ENCODE measurements at places on chromosomes 1 and 21.

DNA sequence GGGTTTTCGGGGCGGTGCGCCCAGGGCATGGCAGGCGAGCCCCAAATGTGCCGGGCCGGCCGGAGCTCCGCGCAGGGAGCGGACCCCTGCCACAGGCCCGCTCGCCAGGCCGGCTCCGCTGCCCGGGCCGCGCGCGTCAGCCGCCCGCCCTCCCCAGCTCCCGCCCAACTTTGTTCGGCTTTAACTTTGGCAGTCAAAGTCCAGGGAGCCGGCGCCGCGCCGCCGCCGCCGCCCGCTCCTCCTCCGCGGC is 488 bp downstream of the SLC35D1 start:
- DNase-seq, result peak; percentile 54

DNA sequence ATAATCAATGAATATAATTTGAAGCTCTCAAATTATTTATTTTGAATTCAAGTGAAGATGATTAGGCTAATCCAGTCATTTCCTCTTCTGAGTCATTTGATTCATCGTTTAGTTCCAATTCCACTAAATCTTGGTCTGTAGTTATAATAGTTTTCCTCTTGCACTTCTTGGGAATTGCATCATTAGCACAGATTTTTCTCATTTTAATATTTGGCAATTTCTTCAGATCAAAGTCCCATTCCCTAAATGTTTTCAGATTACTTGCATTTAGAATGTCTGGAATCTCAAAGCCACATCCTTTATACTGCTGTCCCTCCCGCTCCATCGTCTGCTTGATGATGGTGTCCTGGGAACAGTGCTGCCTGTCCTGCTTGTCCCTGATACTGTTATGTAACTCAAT is 43.5 kb downstream of the MAST2 start:
- no peak for DNase-seq

DNA sequence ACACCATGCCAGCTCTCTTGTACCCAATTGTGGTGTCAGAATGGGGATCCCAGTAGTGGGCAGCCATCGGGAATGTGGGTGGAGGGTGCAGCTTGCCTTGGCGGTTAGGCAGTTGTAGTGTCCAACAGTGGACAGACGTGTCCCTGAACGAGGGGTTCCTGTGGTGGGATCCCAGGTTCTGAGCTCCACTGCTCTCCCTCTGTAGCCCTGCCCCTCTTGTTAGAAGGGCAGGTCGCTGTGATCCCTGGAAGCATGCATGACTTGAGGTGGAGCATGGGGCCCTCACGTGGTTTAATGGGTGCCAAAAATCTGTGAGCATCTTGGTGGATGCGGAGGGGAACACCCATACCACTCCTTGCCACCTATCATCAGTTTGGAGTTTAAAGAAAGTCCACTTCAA is 4.3 kb downstream of the GALNT2 start:
- no peak for DNase-seq

GRCh38 chr1:180251526-180252305 is 21.7 kb downstream of the LHX4 start:
- no peak for DNase-seq

DNA sequence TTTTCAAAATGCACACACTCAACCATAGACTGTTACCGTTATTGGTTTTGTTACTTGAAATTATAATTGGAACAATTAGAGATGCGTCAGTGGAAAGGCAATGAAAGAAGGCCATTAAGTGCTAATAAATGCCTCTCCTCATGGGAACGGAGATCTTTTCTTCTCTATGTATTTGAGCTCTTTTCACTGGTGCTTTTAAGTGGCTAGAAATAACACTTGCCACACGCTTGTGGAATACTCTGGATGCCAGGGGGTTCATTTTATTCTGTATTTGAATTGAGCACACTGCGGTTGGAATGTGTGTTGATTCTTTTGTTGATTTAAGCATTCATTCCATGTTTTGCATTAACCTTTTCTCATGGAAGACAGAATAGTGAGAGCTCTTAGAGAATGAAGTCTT is 68.4 kb downstream of the DNM3 start:
- DNase-seq, result no peak

- no peak for DNase-seq
These were observed 827.0 kb upstream of the ADAMTS5 start for GRCh38 chr21:27793901-27794300.

GRCh38 chr1:231016966-231017365 is 23.1 kb downstream of the FAM89A start:
- no peak for DNase-seq

DNA sequence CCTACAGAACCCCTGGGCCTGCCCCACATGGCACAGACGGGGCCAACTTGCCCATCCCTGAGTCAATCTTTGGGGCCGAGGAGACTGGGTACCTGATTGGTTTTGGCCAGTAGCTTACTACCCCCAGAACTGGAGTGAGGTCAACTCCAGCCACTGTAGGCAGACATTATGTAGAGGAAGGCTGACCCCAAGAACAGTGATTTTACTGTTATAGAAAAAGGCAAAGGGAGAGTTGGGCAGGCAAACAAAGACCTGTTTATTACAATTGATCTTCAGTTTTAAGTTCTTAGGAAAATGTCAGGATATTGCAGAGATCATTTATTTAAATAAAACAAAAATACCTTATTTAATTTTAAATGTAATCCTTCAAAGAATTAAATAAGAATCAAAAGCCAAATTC is 653.8 kb downstream of the NPHP4 start:
- DNase-seq, result no peak

DNA sequence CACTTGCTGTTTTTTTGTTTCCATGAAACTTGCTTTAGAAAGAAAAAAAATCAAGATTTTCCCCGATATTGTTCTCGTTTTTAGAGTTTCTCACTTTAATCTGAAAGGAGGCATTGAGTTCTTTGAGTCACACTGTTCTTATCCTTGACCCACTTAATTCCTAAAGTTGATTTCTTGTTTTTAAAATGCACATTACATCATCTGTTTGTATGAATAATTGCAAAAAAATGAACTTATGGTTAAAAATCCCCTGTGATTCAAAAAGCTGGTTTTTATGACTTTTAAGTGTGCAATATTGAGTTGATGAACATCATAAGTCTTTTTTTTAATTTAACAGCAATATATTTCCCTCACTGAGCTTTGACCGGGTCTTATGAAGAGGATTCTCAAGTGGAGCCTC is 131.6 kb downstream of the SNX7 start:
- DNase-seq, result no peak

- no peak for DNase-seq
These were observed 62.4 kb upstream of the TNFSF18 start for GRCh38 chr1:173113015-173113741.

DNA sequence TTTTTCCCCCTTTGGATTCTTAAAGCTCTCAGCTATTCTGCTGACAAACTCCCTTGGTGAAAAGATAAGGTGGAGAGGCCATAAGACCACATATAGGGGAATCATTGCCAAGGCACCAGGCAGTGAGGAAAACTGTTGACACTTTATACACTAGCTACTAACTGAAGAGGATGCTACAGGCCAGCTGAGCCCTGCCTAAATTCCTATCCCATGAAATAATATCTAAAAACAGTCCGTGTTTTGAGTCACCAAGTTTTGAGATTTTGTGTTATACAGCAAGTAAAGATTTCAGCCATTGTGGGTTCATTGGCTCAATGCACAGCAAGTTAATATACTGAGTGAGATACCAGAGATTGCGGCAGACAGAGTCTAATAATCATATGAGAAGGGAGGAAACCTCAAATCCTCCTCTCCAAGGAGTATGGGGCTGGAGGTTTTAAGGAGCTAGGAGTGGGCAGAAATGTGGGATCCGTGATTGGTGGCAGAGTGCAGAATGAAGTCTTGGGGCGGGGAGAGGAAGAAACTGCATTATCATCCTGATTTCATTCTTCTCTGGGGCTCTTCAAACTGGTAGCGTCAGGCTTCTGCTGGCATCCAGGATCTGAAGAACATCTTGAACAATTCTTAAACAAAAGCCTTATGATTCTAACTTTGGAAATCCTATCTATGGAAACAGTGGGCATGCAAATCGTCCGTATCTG is 9.2 kb downstream of the CLDN8 start:
- DNase-seq, result no peak

- DNase-seq, result no peak
These were observed 176.9 kb upstream of the FMN2 start for GRCh38 chr1:239914751-239915231.

DNA sequence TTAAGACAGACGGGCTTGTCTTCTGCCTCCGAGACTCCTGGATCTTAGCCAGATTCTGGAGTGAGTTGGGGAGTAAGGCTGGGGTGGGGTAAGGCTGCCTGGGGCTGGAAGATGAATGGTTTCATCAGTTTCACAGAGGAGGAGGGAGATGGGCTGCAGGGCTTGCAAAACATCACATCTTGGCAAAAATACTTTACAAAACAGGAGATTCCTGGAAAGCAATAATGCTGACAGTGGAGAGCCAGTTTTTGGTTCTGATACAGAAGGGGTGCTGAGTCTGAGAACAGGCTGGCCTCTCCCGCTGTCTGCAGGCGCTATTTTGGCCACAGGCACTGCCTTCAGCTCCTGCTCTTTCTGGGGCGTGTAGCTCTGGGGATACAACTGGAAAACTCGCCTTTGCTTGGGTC is 83.4 kb upstream of the KCNE2 start:
- no peak for DNase-seq

GRCh38 chr1:9238550-9238949 is 4.0 kb downstream of the H6PD start:
- DNase-seq, result no peak

GRCh38 chr1:42152907-42153600 is at the start of gene GUCA2B:
TSS of gene GUCA2B (plus strand) at chr1:42153410. CDS start at chr1:42153451, 41 bp downstream.
- DNase-seq, result no peak

GRCh38 chr1:232510367-232511110 is 119.4 kb downstream of the SIPA1L2 start:
- DNase-seq, result no peak

- no peak for DNase-seq
These were observed 10.1 kb downstream of the FCRL2 start for GRCh38 chr1:157766792-157767191.

DNA sequence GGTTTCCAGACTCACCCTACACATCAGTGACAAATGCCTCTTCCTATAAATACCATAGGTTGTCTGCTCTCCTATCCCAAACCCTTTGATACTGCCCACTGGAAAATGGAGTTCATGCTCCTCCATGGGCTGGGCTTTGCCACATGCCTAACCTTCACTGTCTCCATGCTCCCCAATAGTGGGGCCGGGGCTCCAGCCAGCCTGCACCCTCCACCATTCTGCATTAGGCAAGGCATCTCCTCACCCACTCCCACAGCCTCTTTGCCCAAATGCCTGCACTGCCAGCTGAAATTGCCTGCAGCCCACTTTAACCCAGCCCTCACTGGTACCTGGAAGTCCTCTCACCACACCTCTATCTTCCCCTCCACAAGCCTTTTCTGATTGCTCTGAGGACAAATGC is 18.2 kb upstream of the MPZL1 start:
- no peak for DNase-seq

DNA sequence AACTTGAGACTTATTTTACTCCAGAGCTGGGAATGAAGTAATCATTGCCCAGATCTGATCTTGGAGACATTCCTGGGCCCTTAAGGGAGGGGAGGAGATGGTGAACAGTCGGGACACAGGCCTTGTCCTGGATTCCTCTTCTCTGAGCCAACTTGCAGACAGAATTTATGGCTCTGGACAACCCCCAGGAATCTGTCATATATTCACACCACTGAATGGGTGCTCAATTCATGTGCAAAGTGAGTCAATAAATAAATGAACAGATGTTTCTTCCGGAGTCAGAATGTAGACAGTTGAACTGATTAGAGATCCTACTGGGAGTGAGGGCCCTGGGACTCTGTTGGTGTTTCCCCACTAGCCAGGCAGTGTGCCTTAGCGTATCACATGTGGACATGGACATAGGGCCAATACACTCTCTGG is 2.6 kb downstream of the TUFT1 start:
- DNase-seq, result no peak

DNA sequence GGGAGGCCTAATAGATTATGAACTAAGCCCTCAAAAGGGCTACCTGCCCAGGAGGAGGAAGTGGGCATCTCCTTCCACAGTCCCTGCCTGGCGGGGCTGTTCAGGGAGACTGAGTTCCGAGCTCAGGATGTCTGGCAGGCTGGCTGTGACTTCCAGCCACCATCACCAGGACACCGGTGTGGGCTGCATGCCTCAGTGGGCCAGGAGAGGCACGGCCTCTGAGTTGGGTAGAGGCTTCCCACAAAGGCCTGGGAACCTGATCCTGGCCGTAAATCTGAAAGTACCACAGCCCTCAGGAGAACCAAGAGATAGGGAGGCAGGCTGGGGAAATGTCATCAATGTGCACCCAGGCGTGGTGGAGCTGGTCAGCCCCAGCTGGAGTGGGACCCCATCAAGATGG is 29.1 kb downstream of the NTPCR start:
- no peak for DNase-seq

GRCh38 chr1:18018366-18018765 is 89.2 kb upstream of the IGSF21 start:
- no peak for DNase-seq

DNA sequence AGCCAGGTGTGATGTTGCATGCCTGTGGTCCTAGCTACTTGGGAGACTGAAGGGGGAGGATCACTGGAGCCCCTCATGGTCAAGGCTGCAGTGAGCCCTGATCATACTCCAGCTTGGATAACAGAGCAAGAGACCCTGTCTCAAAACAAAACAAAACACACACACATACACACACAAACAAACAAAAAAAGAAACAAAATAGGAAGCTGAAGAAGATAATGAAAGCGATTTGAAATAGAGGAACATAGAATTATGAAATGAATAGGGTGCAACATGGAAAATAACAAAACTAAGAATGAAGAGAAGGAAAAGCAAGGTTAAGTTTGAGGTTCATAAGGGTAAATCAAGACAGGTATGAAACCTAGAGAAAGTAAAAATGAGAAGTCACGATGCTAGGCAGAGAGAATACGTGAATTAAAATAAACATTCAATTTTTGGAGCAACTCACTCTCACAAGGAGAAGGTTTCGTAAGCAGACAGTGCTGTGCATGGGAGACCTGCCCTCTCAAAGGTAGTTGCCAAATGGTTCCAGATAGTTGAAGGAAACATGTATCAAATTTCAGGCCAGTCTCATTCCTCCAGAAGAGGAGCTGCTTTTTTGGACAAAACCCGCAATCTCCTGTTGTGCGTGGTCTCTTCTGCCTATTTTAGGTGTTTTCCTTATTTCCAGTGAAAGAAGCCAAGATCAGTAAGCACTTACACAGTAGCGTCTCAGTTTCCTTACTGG is 3.3 kb downstream of the CD46 start:
- no peak for DNase-seq

- no peak for DNase-seq
These were observed 4.9 kb downstream of the MTHFR start for GRCh38 chr1:11800756-11801433.

DNA sequence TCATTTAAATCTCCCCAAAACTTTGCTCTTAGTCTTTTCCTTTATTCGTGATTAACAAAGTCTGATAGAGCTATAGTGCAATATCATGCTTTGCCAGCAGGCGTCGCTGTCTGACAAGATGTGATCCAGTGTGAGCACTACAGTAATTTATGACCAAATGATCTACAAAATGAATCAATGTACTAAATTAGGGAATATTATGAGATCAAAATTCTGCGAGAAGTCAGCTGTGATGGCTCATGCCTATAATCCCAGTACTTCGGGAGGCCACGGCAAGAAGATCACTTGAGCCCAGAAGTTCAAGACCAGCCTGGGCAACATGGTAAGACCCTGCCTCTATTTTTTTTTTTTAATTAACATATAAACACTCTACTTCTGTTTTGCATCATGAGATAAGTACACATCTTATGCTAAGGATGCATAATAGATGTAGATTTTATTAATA is 3.6 kb upstream of the SPSB1 start:
- DNase-seq, result peak; percentile 92

GRCh38 chr1:234699795-234700665 is 90.1 kb upstream of the IRF2BP2 start:
- no peak for DNase-seq

- DNase-seq, result no peak
These were observed 39.9 kb upstream of the ABCA4 start for GRCh38 chr1:94160811-94161210.

Data from memory B cell (primary cell).